ENCODE measurements at places on chromosomes 16 and 17.

DNA sequence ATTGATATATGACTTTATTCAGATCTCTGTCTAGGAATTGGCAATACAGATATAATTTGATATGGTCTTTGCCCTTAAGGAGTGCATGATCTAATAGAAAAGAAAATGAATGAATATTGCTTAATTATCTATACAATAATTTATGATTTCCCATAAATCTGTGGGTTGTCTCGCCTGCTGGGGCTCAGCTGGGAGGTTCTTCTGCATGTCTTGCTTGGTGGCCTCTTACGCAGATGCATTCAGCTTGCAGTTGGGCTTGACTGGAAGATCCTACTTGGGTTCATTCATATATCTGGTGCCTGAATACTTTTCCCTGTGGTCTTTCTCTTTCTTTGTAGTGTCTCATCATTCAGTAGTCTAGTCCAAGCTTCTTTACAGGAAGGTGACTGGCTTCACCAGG is 34.0 kb upstream of the GOT2 start:
- DNase-seq, result no peak

GRCh38 chr16:84215531-84215930 is 24.3 kb downstream of the KCNG4 start:
- no peak for DNase-seq

- DNase-seq, result peak; percentile 97
Observed at GRCh38 chr17:59842901-59843652, 49.7 kb downstream of the TUBD1 start.

DNA sequence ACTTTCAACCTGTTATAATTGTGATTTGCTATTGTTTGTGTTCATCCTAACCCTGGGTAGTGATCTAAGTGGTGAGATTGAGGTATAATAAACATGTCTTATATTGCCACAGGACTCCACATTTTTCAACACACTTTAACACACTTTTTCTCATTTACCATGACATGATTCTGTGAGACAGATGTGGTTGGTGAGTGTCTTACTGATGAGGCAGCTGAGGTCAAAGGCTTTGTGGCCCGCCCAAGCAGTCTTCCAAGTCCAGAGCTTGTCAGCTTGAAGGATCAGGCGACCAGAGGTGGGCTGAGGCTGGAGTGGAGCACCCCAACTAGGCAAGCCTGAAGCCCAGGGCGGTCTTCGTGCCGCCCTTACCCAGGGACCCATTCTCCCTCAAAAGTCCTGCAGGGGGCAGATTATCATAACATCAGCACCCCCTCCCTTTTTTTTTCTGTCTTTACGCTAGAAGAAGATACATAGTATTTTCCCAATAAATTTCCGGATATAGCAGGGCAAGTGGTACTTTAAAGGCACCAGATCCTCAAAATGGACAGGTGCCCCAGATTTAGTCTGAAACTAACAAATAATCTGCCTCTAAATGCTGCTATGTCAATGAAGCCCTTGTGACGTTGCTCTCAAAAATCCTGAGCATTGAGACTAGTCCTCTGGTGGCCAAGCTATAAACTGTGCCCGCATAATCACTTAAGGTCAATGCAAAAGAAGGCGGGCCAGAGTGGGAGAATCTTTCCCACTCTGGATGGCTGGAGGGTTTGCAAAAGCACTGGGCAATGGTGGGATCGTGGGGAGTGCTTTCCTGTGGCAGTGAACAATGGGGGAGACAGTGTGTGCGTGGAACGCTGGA is 21.1 kb downstream of the KCTD19 start:
- DNase-seq, result no peak

GRCh38 chr17:57567251-57567650 is 177.8 kb downstream of the CCDC182 start:
- no peak for DNase-seq

GRCh38 chr17:7113273-7114071 is 1.1 kb downstream of the ASGR2 start:
- DNase-seq, result no peak

DNA sequence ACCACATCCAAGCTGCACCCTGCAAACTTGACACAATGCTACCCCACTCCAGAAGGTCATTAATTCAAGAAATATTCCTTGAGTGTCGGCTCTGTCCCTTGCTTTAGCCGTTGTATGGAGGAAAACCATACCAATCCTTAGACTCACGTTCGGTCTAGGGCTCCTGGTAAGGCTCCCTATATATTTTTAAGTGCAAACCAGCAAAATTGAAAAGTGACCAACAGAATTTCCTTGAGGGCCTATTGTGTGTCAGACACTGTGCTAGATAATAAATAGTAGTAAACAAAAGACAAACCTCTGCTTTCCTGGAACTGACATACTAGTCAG is 390 bp upstream of the BBS2 start:
- DNase-seq, result no peak

DNA sequence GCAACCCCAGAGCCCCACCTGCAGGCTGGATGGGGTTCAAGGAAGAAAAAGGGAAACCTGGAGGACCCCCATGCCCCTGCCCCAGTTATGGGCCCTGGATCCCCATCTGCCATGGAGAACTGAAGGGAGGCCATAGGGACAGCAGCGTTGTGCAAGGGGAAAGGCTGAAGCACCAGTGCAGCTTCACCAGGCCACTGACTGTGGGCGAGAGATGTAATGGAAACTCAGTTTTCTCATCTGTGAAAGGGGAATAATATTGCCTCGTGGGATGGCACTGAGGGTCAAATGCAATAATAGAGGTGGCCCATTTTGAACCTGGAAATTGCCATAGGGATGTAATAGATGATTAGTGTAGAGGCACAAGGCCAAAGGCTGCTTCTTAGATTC is 9.9 kb upstream of the TSPOAP1 start:
- DNase-seq, result peak; percentile 28

DNA sequence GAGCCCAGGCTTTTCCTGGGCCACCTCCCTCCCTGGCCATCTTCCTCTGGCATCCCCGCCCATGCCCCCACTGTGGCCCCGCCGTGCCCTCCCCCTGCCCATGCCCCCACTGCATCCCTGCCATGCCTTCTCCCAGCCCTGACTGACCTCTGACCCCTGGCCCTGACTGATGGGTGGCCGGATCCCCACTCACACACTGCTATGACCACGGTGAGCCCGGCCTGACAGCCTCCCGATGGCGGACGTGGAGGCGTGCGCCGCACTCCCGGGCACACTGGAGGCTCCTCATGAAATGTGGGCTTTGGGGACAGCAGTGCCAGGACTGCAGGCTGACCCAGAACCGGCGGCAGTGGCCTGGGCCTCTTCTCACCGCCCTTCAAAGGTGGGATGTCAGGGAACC is 10.6 kb upstream of the C1QTNF8 start:
- no peak for DNase-seq

- DNase-seq, result no peak
Observed at GRCh38 chr17:61413661-61414126, 14.1 kb downstream of the TBX2 start.

DNA sequence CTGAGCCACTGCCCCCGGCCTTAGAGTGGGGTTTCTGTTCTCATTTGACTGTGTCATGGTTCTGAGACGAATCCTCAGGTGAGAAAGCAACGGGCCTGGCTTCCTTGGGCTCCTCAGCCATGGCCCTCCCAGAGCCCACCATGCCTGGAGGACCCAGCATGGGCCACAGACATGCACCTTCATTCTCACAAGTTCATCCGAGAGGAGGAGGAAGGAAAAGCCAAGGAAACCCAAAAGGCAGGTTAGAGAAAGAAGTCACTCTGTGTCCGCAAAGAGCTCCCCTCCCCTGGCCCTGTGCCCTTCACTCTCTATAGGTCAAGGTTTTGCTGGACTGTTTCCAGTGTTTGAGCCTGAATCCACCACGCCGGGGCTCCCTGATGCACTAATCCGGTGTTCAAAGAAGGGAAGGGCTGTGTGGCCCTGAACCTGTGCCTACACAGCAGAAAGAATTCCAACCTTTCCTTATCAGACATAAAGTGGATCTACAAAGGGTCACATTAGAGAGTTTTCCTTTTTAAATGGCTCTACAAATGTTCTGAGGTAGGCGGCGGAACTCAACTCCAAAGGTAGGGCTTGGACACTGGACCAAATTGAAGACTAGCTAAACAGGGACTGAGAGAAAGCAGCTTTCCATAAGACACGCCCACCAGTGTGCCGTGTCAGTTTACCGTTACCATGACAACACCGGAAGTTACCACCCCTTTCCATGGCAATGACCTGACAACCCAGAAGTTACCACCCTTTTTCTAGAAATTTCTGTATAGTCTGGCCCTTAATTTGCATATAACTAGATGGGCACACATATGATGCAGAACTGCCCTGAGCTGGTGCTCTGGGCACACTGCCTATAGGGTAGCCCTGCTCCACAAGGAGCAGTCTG is 15.9 kb upstream of the PECAM1 start:
- no peak for DNase-seq

GRCh38 chr16:3774156-3774767 is 56.9 kb upstream of the TRAP1 start:
- DNase-seq, result peak; percentile 23

DNA sequence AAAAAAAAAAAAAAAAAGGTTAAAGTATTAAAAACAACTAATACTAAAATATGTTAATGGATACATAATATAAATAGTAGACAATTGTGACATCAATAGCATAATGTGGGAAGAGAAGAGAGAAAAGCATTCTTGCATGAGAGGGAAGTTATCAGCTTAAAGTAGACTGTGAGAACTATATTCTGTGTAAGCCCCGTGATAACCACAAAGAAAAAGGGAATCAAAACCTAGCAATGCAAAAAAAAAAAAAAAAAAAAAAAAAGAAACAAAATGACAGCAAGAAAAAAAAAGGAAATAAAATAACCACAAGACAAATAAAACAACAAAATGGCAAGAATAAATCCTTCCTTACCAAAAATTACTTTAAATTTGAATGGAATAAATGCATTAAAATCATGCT is 39.8 kb upstream of the MYLK3 start:
- DNase-seq, result no peak

GRCh38 chr16:55297062-55297909 is 26.7 kb upstream of the IRX6 start:
- peak; percentile 31 for DNase-seq

DNA sequence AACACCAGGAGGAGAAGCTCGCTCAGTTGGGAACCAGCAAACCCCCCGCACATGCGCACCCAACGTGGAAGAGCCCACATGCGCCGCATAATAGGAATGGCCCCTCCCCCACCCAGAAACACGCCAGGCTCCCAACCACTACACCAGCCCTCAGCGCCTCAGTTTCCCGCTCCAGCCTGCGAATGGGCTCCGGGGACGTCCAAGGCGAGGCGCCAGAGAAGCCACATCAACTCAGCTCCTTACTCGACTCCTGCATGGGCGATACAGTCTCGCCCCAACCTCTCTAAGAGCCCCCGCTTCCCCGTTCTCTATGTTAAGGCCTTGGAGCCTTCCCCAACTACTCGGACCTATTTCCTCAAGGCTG is 504 bp downstream of the SRSF1 start:
- DNase-seq, result peak; percentile 77

- DNase-seq, result no peak
Observed at GRCh38 chr16:79171931-79172705, 428.4 kb downstream of the MAF start.

DNA sequence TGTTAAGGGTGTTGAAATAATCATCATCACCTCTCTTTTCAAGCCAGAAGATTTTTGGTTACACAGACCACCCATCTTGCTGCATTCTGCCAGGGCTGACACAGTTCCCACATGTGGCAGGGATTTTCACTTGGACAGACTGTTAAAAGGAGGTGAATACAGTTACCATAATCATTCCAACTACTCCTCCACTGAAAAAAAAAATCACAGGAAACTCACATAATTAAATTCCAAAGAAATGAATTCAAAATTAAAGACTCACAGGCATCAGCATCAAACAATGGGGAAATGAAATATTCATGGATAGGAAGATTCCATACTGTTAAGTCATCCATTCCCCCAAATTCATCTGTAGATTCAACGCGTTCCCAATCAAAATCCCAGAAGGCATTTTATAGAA is 209.4 kb downstream of the MRTFB start:
- DNase-seq, result peak; percentile 75

All from fibroblast of skin of right quadriceps (primary cell).